ENCODE measurements at places on chromosomes 5 and 9.

DNA sequence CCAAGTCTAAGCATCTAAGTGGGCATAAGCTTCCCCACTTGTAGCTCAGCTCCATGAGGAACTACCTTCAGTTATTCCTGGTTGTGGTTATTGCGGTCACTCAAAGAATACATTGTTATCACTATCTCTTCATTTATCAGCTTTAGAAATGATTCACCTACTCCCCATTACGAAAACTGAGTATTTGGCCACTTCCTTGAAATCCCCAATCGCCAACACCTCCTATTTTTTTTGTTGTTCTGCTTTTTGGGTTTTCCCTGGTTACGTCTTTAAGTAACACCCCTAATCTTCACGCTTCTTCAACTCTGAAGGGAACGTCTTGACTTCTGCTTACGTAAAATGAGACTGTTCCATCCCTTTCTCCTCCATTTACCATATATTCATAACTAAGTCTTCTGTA, 20.7 kb downstream of the MAPK9 start:
- DNase-seq, result no peak

DNA sequence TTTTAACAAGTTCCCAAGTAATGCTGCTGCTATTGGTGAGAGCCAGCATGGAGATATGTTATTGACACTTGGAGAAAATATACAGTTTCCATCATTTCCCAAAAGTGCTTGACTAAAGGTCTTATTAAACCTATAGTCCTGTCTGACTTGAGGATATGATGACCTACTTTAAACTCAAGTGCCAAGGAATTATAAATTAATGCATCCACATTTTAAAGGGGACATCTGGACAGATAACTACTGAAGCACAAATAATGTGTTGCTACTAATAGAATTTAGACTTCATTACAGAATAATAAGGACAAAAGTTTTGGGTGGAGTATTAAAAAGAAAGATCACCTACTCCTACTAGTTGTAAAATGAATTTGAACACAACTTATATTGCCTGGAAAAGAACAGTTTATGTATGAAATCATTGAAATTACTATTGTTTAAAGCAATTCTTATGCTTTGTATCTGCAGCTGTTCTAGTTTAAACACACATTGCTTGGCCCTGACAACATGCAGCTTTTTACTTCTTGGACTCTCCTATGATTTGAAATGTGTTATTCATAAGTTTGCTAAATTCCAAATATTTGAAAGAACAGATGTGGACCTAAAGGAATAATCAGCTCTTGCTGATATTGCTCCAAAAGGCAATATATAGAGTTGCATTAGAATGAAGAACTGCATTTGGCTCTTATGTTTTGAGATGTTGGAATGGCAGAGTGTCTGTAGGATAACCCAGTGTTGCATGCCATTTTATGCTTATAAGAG, 73.4 kb downstream of the SGCD start:
- DNase-seq, result no peak

DNA sequence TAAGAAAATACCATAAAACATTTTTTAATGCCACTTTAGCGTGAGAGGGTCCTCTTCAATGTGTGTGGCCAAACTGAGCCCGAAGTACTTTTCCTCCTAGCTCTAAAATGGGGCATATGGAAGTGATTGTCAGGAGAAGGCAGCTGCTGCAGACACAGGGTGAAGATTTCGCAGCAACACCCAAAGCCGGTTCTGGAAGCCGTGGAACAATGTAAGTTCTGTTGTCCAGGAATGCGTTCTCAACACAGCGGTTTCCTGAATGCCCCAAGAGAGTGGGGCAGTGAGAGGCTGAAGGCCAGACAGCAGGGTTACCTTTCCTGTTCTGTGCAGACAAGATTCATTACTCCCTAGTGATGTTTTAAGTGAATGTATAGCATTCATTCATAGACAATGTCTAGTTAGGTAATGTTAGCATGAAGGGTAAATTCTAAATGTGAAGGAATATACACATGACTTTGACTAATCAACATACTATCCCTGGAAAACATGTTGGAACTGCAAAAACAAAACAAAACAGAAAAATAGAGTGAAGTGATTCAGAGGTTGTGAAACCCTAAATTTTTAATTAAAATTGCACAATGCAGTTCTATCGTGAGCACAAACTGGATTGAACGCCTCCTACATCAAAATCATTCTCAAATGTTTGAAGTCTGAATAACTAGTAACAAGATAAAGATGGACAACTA, 197.0 kb upstream of the SEMA6A start:
- no peak for DNase-seq

DNA sequence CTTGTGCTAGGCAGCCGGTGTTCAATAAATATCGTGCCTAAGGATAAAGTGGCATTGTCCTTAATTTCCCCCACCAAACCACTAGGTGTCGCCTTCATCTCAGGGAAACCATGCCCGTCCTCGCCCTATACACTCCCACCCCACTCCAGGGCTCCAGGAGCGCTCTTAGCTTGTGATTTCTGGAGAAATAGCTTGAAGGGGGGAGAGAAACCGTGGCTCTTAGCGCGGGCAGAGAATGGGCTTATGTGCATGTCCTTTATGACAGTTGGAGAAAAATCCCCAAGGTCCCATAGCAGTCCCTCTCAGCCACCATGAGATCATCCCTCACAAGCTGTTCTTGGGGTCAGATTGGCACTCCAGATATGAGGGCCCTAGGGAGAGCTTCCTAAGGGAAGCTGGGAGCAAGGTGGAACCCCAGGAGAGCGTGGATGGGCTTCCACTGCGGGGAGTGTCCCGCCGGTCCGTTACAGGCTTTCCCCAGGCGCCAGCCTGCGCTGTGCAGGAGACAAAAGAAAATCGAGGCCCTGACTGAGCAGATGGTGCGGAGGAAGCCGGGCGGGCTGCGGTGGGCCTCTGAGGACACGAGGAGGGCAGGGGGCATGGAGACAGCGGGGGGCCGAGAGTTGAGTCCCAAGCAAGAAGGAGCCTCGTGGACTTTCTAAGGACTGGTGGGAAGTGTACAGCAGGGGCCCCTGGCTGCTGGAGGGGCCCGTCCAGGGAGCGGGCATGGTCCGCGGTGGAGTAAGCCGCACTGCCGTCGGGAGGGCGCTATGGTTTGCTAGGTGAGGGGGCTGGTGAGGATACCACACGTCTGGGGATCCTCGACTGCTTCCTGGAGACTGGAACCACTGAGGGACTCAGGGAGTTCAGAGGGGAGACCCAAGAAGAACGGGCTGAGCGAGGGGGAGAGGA, 750 bp upstream of the NPR2 start:
- peak; percentile 68 for DNase-seq
